ENCODE measurements at places on chromosomes 12 and 14. TPM values are rescaled to one million over a fixed set of nuclear protein-coding genes. Genes with fewer than 3 reads are reported as not detected.

GRCh38 chr14:91847693-91848092 is 19.6 kb downstream of the TC2N start:
- H3K4me3 ChIP-seq: no peak overlapping the region
- no peaks in the 10 kb centered on the region for H3K27me3 ChIP-seq
- peaks cover 37% of the 10 kb centered on the region for H3K36me3 ChIP-seq
- no peak overlapping the region for H3K27ac ChIP-seq
- no peaks in the 10 kb centered on the region for H3K4me1 ChIP-seq

DNA sequence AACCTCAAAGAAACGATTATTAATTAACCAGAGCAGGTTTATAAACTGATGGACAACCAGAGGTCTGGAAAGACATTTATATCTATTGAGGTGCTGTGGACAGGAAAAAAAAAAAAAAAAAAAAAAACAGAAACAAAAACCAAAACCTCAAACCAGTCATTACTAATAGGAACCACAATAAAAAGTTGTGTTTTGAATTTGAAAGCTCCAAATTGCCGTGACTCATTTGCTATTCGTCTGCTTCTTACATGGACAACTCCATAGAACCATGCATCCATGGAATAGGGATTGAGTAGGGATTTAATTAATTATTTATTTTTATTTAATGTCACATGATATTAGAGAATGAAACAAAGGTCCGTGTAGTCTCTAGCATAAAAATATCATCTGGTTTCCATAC is 134.1 kb upstream of the SSTR1 start:
- H3K36me3 ChIP-seq: peaks cover 4% of the 10 kb centered on the region
- peak overlapping the region; percentile 22 for H3K4me3 ChIP-seq
- peaks cover 36% of the 10 kb centered on the region for H3K4me1 ChIP-seq
- DNase-seq: no peak
- no peaks in the 10 kb centered on the region for H3K27me3 ChIP-seq

DNA sequence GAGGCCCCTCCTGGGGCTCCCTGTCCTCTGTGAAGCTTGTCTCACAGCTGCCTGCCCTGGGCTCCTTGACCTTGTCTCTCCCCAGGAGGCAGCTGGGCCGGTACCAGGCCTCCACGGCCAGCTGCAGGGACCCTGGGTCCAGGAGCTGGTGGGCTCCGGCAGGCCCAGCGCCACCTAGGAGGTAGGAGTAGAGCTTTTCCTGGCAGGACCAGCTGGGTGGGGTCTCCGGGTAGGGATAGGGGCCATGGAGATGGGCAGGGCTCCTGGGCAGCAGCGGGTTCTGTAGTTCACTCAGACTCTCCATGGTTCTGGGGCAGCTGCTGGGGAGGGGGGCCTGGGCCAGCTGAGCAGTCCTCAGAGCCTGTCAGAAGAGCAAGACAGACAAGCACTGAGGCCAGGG is 16.6 kb downstream of the SYNDIG1L start:
- H3K4me3 ChIP-seq: no peak overlapping the region
- no peaks in the 10 kb centered on the region for H3K36me3 ChIP-seq
- H3K4me1 ChIP-seq: no peaks in the 10 kb centered on the region
- H3K27me3 ChIP-seq: peaks cover 8% of the 10 kb centered on the region

DNA sequence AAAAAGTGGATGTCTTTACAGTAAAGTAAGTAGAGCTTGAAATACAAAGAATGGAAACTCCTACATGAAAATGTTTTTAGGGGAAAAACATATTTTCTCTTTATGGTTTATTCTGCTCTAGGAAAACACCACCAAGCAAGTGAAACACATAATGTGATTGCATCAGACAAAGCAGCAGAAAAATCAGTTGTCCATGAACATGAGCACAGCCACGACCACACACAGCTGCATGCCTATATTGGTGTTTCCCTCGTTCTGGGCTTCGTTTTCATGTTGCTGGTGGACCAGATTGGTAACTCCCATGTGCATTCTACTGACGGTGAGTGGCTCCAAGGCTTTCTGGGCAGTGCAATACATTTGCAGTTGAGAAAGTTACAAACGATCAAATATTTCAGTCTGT is 42.6 kb upstream of the PLEKHD1 start:
- no peak for DNase-seq
- no peak overlapping the region for H3K4me3 ChIP-seq
- peaks cover 12% of the 10 kb centered on the region for H3K4me1 ChIP-seq
- no peaks in the 10 kb centered on the region for H3K27me3 ChIP-seq

GRCh38 chr12:43338848-43339526 is 213.0 kb downstream of the ADAMTS20 start:
- DNase-seq: no peak
- H3K27ac ChIP-seq: no peak overlapping the region
- no peak overlapping the region for H3K4me3 ChIP-seq
- H3K4me1 ChIP-seq: no peaks in the 10 kb centered on the region
- no peaks in the 10 kb centered on the region for H3K27me3 ChIP-seq
- H3K36me3 ChIP-seq: no peaks in the 10 kb centered on the region

DNA sequence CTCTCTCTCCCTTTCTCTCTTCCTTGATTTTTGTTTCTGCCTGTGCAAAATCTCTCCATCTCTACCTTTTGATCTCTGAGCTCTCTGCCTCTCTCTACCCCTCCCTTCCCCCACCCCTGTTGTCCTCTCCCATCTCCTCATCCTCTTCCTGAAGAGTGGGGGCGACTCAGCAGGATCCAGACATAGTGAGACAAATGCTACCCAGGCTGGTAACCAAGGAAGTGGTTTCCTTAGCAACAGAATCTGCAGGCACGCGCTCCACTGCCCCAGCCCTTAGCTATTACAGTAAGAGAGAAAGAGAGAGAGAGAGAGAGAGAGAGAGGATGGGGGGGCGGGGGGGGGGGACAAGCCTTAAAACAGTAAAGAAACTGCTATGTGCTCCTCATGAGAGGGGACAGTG is 85.6 kb downstream of the CMKLR1 start:
- no peak for DNase-seq
- no peak overlapping the region for H3K27ac ChIP-seq
- no peaks in the 10 kb centered on the region for H3K4me1 ChIP-seq
- H3K4me3 ChIP-seq: no peak overlapping the region
- peaks cover 9% of the 10 kb centered on the region for H3K27me3 ChIP-seq

Gene WASHC3
- total RNA-seq: 32.4 TPM

Gene KRT4
- not detected for total RNA-seq

Data from activated CD8-positive, alpha-beta memory T cell treated with anti-CD3 and anti-CD28 coated beads, Interleukin-2, amount 10 ng/mL, durations not matched to agents 7 days and 5 days (primary cell).